Naive thymus-derived CD8-positive, alpha-beta T cell (primary cell): ENCODE measurements at places on chromosomes 6 and 20. TPM values are rescaled to one million over a fixed set of nuclear protein-coding genes. Genes with fewer than 3 reads are reported as not detected.

LY6G5C gene
- 5.5 TPM for total RNA-seq

OR12D3 gene
- total RNA-seq, result not detected

SASH1 gene
- total RNA-seq, result not detected

GRCh38 chr6:54244430-54244829 is 63.8 kb upstream of the TINAG start:
- no peaks in the 10 kb centered on the region for H3K4me1 ChIP-seq
- H3K27me3 ChIP-seq, result no peaks in the 10 kb centered on the region
- H3K4me3 ChIP-seq, result no peak overlapping the region
- no peak for DNase-seq

DNA sequence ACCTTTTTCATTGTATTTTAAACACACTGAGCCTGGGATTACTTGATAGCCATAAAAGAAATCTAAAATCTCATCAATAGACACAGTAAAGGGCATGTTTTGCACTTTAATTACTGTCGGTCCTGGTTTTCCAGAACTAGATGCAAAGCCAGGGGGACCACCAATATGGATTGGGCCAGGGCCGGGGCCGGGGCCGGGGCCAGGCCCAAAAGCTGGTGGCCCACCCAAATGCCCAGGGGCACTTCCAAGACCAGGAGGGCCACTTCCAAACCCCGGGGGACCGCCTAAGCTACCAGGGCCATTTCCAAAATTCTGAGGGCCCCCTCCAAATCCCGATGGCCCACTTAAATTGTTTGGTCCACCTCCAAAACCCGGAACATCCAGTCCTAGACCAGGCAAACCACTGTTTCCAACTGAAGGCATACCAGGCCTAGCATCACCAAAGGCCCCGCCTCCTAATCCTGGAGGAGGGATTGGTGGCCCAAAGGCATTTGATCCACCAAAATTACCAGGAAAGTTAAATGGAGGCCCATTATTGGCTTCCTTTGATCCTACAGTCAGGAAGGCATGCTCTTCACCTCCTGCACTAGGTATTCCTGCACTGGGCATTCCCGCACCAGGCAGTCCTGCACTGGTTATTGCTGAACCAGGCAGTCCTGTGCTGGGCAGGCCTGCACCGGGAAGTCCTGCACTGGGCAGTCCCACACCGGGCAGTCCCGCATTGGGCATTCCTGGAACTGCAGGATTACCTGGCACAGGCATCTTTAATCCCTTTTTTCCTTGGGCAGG is 11.9 kb downstream of the CPNE1 start:
- DNase-seq, result no peak
- no peaks in the 10 kb centered on the region for H3K27me3 ChIP-seq
- no peak overlapping the region for H3K27ac ChIP-seq

DNA sequence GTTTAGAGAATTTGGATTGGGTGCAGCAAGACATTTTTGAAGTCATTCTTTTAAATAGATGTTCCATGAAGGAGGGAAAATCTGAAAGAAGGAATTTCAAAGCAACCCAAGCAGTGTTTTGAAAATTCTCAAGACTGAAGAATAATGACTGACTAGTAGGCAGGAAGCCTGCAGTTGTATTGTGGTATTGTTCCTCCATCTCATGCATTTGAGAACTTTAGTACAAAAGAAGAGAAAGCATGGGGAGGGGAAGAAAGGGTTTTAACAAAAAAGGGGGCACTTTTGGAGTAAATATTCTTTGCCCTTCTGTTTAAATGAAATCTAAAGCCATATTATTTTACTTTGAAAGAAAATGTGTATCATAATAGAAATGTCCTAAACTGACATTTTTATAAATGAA is 6.6 kb downstream of the NCOA3 start:
- H3K4me1 ChIP-seq, result peaks cover 61% of the 10 kb centered on the region
- H3K27ac ChIP-seq, result peak overlapping the region; percentile 85
- H3K36me3 ChIP-seq, result peaks cover 18% of the 10 kb centered on the region
- DNase-seq, result no peak
- H3K27me3 ChIP-seq, result no peaks in the 10 kb centered on the region
- peak overlapping the region; percentile 61 for H3K4me3 ChIP-seq
